ENCODE measurements at places on chromosomes 2 and 18. TPM values are rescaled to one million over a fixed set of nuclear protein-coding genes. Genes with fewer than 3 reads are reported as not detected.

DNA sequence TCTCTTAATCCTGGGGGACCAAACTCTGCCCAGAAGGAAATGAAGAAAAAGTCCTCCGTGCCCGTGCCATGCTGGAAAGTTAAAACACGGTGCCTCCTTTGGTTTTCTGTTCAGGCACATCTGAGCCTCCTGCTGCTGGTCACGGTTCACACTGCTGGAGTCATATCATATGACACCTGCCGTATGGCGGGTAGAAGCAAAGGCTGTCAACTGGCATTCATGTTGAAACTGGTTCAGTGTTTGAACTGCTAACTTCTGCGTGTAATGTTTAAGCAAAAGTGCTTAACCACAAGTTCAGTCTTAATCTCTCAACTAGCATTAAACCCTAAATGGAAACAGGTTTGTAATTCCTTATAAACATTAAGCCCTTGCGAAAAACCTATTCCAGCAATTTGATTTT is 3.1 kb downstream of the STK39 start:
- DNase-seq, result no peak

GRCh38 chr2:16049406-16049805 is 109.1 kb downstream of the MYCN start:
- DNase-seq, result no peak

The ANKRD29 gene
- total RNA-seq, result 3.8 TPM

DNA sequence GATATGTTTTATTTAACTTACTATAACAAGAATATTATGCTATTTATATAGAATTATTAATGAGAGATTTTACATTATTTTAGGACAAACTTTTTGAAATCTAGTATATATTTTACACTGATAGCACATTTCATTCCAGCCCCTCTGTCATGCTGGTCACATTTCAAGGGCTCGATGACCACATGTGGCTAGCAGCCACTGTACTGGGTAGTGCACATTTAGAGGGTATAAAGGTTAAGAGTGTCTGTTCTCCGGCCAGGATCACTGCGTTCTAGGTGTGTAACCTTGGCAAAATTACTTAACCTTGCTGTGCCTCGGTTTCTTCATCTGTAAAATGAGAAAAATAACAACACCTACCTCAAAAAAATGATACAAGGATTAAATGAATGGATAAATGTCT is 87.2 kb upstream of the TNP1 start:
- no peak for DNase-seq

GRCh38 chr2:210844016-210844415 is 287.6 kb downstream of the CPS1 start:
- no peak for DNase-seq

- peak; percentile 12 for DNase-seq
These were observed 132.1 kb upstream of the STON1 start for GRCh38 chr2:48397846-48398245.

The MDH1B gene
- total RNA-seq, result 9.2 TPM

The SEH1L gene
- total RNA-seq, result 51.2 TPM

DNA sequence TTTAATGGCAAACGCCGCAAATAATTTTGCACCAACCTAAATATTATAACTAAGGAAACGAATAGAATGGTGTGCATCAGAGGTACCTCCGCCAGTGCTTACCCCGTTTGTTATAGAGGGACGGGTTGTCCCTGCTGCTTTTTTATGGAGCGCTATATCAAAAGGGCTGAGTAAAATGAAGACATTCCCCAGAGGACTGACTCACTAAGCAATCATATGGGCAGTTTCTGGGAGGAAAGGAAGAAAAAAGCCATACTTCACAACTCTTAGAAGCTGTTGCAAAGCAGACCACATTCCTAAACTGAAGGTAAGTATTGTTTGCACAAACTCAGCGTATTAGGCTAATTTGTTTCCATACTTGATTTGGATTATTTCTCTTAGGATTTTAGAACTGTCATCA is 12.9 kb downstream of the ID2 start:
- peak; percentile 57 for DNase-seq

GRCh38 chr2:173653432-173653805 is 298.7 kb downstream of the CDCA7 start:
- no peak for DNase-seq

DNA sequence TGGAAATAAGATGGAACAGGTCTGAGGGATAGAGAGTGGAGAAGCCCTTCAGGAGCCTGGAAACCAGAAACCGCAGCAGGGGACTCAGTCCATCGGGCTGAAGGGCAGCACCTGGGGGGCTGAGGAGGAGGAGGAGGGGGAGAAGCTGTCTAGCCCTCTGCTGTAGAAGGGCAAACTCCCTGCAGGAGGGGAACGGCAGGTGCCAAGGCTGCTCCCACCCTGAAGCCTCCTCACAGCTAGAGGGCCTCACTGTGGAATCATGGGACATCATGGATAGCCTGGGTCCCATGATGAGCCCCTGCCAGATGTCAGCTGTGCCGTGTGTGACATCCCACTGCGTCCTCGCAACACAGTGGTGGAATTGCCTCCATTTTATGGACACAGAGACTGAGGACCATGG is 435 bp downstream of the MYO7B start:
- no peak for DNase-seq

DNA sequence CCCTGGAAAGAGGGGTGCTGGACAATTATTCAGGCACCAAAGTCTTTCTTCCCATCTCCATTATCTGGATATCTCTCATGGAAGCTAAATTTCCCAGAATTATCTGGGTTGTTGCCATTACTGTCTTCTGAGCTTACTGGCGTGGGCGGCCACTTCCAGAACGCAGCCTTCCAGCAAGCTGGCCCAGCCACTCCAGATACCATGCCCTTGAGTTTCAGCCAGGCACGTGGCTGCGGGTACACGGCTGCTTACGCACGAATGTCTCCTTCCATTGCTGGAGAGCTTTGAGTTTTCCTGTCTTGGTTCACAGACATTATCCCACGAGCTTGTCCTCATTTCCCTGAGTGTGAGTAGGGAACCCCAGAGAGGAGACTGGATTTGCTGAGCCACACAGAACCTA is 32.7 kb downstream of the CELF4 start:
- no peak for DNase-seq

The LYG1 gene
- not detected for total RNA-seq

The C18orf54 gene
- 4.8 TPM for total RNA-seq

DNA sequence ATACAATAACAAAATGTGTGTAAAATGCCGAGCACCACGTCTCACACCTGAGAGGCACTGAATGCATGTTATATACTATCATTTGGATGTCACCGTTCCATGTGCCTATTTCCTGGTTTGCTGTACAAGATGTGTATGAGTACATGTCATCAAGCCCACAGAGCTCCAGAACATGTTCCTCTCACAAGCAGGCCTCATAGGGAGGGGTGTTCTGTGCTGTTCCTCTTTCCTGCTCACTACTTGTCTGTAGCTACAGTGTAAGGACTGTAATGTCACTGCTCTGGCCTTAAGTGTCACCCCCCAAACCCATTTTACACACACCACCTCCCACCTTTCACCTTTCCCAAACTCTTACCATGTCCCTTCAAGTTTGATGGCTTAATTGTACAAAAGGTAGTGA is 1.8 kb downstream of the AFF3 start:
- no peak for DNase-seq

The CNRIP1 gene
- 11.4 TPM for total RNA-seq

DNA sequence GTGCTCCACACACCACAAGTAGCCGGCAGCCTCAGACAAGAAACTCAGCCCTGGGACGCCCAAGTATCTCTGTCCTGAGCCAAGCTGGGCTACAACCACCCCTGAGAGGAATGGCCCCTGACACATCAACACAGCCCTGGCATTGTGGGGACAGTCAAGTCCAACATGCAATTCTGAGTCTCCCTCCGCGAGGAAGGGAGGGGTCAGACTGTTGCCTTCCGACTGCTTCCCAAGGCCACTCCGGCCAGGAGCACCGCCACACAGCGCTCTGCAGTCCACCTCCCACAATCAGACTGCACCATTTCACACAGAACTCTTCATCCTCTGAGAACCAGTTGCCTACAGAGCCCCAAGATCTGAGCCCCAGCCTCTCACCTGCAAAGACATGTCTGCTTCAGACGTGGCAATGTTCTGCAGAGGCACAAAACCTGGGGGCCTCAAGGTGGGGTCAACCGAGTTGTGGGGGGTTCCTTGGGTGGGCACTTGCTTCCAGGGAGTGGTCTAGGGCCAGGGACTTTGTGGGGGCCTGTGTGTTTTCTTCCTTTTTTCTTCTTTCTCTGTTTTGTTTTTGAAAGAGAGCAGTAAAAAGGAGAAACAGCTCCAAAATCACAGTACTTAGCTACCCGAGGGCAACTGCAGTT is 76.7 kb upstream of the SALL3 start:
- no peak for DNase-seq

- DNase-seq, result no peak
These were observed 3.5 kb downstream of the TMEM200C start for GRCh38 chr18:5891854-5892215.

DNA sequence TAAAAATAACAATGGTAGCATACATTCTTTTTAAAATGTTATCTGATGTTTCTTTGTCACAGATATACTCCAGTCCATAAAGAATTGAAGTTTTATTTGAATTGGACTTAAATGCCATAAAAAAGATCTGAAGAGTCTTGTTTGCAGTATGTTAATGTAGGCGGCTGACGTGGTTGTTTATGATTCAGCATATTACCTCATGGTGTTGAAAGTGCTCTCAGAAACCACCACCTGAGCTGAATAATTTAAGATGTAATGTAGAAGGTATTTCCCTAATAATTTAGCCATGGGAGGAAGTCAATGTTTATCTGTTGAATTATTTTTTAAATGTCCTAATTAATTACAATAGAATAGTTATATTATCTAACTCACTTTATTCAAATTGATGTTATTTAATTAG is 58.6 kb upstream of the CHN1 start:
- DNase-seq, result no peak

DNA sequence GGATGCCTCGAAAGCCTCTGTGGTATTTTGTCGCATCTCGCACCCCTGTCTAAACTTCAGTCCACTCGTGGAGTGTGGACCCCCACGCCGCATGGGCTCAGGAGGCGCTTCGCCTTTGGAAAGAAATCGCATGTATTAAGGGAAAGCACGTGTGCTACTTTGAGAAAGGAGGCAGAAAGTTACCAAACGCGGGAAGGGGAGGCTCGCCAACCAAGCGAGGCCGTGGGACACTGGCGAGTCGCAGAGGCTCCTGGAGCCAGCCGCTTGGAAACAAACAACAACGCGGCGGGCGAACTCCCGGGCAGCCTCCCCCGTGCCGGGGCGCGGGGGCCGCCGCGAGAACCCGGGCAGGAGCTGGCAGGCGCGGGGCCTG is 455 bp upstream of the AGAP1 start:
- no peak for DNase-seq

- peak; percentile 65 for DNase-seq
These were observed 139.3 kb downstream of the KLHL29 start for GRCh38 chr2:23524261-23524706.

DNA sequence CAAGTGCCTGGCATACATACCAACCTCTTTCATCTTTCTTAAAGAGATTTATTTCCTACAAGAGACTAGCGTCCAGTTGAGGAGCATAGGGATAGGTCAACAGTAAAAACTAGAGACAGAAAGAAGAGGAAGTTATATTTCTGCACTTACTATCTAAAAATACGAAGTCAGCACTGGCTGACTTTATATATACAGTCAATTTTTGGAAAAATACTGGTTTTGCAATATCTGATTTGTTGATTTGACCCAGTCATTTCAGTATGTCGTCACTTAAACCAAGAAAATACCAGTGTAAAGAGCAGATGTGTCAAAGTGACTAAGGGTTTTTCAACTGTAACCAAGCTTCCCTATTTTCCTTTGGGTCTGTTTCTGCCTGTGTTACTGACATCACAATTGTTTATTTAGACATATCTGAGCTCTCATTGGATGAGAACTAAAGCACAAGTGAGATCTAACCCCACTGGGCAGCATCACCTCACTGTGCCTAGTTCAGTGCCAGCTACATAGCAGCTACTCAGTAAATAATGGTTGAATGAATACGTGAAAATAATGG is 23.0 kb downstream of the CYTIP start:
- DNase-seq, result no peak

DNA sequence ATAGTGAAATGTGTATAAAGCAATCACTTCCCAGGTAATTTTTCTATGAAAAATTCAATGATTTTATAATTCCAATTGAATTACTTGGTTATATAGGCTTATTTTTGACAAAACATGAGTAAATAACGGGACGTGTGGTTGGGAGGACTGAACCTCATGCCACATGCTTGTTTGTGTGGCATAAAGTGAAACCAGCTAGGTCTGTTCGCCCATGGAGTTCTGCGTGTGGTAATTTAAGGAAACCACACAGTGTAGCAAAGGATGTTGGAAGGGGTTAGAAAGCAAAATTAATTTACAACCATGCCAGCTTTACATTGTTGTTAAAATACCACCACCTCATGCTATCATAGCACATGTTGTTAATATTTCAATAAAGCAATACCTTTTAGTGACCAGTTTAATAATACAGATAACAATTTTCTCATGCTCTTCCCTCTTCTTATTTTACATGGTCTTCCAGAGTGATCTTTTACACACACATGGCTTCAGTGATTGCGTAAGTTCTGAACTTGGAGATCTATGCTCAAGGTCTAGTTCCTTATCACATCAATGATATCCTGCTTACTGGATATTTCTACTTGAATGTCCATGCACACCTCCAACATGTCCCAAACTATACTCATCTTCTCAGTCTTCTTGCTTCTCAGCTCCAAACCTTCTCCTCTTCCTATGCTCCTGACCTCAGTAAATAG is 156.4 kb upstream of the ITGA4 start:
- DNase-seq, result no peak

GRCh38 chr18:5770176-5770575 is 125.1 kb downstream of the TMEM200C start:
- DNase-seq, result no peak

DNA sequence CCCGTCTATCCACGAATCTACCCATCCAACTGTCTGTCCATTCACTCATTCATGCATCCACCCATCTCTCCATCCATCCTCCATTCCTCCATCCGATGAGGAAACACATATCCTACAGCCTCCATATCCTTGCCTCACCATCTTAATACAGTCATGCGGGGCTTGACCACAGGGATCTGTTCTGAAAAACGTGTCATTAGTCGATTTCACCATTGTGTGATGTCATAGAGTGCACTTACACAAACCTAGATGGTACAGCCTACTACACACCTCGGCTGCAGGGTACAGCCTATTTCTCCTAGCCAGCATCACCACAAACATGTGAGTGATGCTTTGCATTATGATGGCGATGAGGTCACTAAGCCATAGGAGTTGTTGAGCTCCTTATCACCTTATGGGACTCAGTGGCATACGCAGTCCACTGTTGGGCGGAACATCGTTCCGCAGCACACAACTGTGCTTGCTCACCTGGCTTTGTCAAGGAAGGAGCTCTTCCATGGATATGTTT is 1.9 kb upstream of the NT5DC4 start:
- no peak for DNase-seq

- DNase-seq, result no peak
These were observed 139.3 kb upstream of the EPAS1 start for GRCh38 chr2:46157966-46158310.

- DNase-seq, result no peak
These were observed 458 bp downstream of the CXXC1 start for GRCh38 chr18:50287028-50287440.

GRCh38 chr2:200538139-200538538 is 12.1 kb downstream of the SGO2 start:
- no peak for DNase-seq

GRCh38 chr2:134508391-134508790 is 210.4 kb downstream of the TMEM163 start:
- DNase-seq, result no peak

GRCh38 chr2:145160855-145161254 is 640.9 kb upstream of the ZEB2 start:
- no peak for DNase-seq

The AP1S3 gene
- total RNA-seq, result 8.9 TPM

The POTEI gene
- total RNA-seq, result not detected
